ENCODE measurements at places on chromosomes 7 and 10. TPM values are rescaled to one million over a fixed set of nuclear protein-coding genes. Genes with fewer than 3 reads are reported as not detected.

DNA sequence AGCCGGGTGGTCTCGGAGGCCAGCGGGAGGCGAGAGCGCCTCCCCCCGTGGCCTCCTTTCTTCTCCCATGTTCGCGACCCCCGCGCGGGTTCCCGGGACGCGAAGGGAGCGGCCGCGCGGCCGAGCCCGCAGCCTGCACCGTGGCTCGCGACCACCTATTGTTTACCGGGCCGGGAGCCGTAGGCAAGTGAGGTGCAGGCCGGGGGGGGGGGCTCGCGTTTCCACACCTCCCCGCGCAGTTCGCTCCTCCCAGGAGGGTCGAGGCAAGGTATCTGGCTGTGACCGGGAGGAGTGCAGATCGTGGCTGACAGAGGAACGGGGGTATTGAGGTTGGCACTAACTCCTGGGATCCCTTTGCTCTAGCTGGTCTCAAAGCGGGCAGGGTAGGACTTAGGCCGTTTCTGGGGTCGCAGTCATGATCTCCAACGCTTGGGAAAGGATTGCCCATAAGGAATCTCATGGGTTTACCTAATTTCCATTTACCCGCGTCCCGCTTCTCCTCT is 734 bp downstream of the PTPN12 start:
- H3K27ac ChIP-seq: peak overlapping the region; percentile 99
- no peaks in the 10 kb centered on the region for H3K36me3 ChIP-seq
- no peaks in the 10 kb centered on the region for H3K27me3 ChIP-seq
- H3K4me1 ChIP-seq: peaks cover 12% of the 10 kb centered on the region
- peak overlapping the region; percentile 87 for H3K4me3 ChIP-seq
- no peak for DNase-seq

DNA sequence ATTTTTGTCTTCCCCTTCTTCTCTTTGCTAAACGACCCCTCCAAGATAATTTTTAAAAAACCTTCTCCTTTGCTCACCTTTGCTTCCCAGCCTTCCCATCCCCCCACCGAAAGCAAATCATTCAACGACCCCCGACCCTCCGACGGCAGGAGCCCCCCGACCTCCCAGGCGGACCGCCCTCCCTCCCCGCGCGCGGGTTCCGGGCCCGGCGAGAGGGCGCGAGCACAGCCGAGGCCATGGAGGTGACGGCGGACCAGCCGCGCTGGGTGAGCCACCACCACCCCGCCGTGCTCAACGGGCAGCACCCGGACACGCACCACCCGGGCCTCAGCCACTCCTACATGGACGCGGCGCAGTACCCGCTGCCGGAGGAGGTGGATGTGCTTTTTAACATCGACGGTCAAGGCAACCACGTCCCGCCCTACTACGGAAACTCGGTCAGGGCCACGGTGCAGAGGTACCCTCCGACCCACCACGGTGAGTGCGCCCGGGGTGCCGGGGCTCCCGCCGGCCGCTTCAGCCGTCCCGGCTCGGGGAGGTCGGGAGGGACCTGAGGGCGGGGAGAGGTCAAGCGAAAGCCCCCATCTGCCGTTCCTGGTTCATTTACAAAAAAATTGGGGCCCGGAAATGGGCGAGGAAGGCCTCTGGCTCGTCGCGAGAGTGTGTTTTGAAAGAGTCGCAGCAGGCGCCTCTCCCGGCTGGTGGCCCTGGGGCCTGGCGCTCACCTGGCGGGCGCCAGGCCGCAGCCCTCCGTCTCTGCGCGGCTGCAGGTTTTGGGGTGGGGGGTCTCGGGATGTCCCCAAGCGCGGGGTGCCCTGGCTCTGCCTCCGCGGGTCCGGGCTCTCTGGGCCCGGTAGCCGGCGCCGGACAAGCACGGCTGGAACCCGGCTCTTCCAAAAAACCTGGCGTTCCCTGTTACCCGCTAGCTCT is 1.2 kb downstream of the GATA3 start:
- no peak for DNase-seq
- no peak overlapping the region for H3K27ac ChIP-seq
- no peaks in the 10 kb centered on the region for H3K4me1 ChIP-seq
- H3K4me3 ChIP-seq: no peak overlapping the region
- peaks cover 83% of the 10 kb centered on the region for H3K27me3 ChIP-seq

DNA sequence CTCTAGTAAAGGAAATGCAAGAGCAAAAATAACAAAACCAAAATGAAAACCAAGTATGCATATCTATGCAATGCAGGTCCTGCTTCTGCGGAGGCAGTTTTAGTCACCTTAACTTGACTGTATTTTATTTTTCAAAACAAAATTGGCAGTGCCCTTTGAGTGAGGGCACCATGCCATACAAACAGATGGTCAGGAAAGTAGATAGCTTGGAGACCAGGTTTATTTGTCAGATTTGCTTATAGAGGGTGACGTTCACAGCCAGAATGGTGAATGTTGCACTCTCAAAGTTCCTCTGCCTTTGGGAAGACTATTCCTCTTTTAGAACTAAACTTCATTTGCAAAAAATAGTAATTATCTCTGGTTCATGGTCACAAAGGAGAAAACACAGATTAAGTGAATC is 801.9 kb downstream of the ANKRD7 start:
- no peak for DNase-seq
- H3K4me3 ChIP-seq: no peak overlapping the region
- H3K4me1 ChIP-seq: no peaks in the 10 kb centered on the region
- H3K27me3 ChIP-seq: no peaks in the 10 kb centered on the region
- no peaks in the 10 kb centered on the region for H3K36me3 ChIP-seq
- H3K27ac ChIP-seq: no peak overlapping the region

GRCh38 chr7:137731436-137731835 is 115.3 kb downstream of the DGKI start:
- no peak overlapping the region for H3K4me3 ChIP-seq
- no peak overlapping the region for H3K27ac ChIP-seq
- peaks cover 5% of the 10 kb centered on the region for H3K4me1 ChIP-seq
- peak; percentile 64 for DNase-seq
- H3K36me3 ChIP-seq: no peaks in the 10 kb centered on the region

DNA sequence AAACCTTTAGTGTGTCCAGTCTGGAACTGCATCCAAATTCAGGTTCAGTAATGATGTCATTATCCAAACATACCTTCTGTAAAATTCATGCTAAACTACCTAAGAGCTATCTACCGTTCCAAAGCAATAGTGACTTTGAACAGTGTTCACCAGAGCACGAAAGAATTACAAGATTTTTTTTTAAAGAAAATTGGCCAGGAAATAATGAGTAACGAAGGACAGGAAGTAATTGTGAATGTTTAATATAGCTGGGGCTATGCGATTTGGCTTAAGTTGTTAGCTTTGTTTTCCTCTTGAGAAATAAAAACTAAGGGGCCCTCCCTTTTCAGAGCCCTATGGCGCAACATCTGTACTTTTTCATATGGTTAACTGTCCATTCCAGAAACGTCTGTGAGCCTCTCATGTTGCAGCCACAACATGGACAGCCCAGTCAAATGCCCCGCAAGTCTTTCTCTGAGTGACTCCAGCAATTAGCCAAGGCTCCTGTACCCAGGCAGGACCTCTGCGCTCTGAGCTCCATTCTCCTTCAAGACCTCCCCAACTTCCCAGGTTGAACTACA is 694 bp upstream of the FAS start:
- DNase-seq: peak; percentile 86
- H3K4me3 ChIP-seq: peak overlapping the region; percentile 83
- no peaks in the 10 kb centered on the region for H3K27me3 ChIP-seq
- peak overlapping the region; percentile 94 for H3K27ac ChIP-seq

DNA sequence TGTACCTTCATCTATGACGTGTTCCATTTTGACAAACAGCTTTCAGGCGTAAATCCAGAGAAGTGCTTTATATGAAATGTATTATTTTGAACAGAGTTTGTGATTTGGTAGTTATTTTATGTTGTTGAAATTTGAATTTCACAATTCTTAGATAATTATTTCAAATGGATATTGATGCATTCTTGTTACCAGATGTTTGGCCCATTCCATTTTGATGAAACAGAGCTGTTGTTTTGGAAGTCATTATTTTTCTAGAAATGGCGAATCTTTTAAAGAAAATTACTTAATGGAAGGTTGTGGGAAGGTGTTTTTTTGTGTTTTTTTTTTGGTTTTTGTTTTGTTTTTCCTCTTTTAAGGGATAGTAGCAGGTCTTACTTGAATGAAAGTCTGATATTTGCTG is 2.4 kb downstream of the OTUD1 start:
- no peak for DNase-seq
- H3K27ac ChIP-seq: no peak overlapping the region
- no peaks in the 10 kb centered on the region for H3K36me3 ChIP-seq
- H3K27me3 ChIP-seq: no peaks in the 10 kb centered on the region
- no peaks in the 10 kb centered on the region for H3K4me1 ChIP-seq

TMEM176B gene
- polyA plus RNA-seq: not detected

GRCh38 chr7:140674899-140675701 is 2.4 kb downstream of the ADCK2 start:
- 0 out of 2 replicates have a peak, but pooled peaks cover 2% of the 10 kb centered on the region for H3K36me3 ChIP-seq
- no peak overlapping the region for H3K27ac ChIP-seq
- peaks cover 6% of the 10 kb centered on the region for H3K27me3 ChIP-seq
- 0 out of 2 replicates have a peak, but pooled peaks cover 2% of the 10 kb centered on the region for H3K4me1 ChIP-seq
- peak; percentile 57 for DNase-seq
- no peak overlapping the region for H3K4me3 ChIP-seq

DNA sequence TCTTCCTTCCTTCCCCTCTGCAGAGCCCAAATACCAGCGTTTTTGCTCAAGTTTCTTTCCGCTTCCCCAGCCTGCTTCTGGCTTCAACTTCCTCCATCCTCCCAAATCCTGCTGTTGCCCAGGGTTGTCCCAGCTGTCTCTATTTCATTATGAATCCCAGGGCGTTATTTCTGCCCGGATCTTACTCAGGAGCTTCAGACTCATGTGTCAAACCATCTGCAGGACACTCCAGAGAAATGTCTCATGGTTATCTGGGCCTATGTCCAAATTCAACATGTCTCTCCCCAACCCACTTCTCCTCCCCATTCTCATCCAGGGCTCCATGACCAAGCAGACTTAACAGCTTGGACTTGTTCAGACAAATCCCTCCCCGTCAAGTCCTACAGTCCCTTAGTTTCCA is 15.6 kb downstream of the ARHGAP22 start:
- H3K36me3 ChIP-seq: no peaks in the 10 kb centered on the region
- peak overlapping the region; percentile 96 for H3K27ac ChIP-seq
- H3K4me3 ChIP-seq: no peak overlapping the region
- H3K27me3 ChIP-seq: no peaks in the 10 kb centered on the region

DNA sequence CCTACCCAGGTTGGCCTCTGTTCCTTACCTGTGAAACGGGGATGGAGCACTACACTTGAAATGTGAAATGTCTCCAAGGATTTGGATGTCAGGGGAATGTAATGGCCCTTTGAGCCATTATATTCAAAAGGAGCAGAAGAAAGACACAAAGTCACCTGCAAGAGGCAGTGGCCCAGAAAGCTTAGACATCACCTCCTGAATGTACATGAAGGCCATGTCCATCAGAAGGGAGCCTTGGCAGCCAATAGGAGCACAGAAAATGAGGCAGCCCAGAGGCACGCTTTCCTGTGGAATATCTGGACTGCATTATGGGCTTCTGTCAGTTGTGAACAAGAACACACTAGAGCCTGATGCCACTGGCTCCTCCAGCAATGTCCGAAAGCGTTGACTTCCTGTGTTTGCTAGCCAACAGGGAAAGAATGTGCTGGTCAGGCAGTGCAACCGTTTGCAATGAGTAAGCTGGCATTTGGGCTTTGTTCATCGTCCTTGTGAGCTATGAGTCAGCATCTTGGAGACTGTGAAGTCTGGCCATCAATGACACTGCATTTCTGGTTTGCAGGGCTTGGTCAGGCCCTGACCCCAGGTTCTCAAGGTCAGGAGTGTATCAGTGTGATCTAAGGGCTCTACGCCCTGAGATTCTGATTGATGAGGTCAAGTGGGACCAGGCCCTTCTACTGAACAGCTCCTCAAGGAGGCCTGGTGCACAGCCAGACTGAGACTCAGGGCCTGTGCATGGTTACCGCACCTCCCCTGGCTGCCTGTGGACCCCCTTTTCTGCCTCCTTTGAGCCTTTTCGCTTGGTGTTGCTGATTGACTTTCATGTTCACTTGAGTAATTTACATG is 222.4 kb downstream of the RPS24 start:
- no peaks in the 10 kb centered on the region for H3K36me3 ChIP-seq
- peak; percentile 99 for DNase-seq
- no peak overlapping the region for H3K4me3 ChIP-seq
- no peaks in the 10 kb centered on the region for H3K27me3 ChIP-seq
- peaks cover 16% of the 10 kb centered on the region for H3K4me1 ChIP-seq

- H3K27me3 ChIP-seq: no peaks in the 10 kb centered on the region
- H3K36me3 ChIP-seq: no peaks in the 10 kb centered on the region
- H3K4me3 ChIP-seq: no peak overlapping the region
- no peak for DNase-seq
- no peak overlapping the region for H3K27ac ChIP-seq
- no peaks in the 10 kb centered on the region for H3K4me1 ChIP-seq
Observed at GRCh38 chr10:92244796-92245195, 46.1 kb downstream of the CPEB3 start.

DNA sequence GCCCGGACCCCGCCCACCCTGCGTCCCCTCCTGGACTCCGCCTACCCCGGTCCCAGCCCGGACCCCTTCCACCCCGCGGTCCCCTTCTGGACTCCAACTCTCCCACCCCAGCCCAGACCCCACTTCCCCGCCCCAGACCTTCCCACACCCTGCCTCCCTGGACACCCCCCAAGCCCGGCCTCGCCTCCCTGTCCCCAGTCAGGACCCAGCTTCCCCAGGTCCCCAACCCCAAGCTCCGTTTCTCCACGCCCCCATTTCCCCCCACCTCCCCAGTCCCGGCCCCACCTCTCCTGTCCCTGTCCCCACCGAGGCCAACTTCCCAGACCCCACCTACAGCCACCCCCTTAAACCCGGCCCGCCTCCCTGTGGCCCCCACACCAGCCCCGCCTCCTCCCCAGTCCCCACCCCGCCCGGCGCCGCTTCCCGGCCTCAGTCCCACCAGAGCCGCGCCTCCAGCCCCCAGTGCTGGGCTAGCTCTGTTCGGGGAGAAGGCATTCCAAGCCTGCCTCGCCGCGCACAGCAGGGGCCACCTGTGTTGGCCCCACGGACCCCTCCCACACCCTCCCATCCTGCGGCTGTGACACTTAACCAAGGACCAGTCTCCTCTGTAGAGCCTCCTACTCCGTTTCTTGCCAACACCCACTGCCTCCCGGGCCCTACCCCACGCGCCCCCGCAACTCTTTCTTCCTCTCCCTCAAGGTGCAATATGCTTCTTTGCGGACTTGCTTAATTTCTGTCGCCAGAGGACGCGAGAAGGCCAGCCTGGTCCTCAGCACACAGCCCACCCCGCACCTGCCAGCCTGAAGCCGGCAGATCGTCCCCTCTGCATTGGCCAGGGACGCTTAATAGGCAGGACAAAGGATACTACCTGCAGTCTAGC is 736 bp upstream of the ITIH5 start:
- H3K36me3 ChIP-seq: no peaks in the 10 kb centered on the region
- H3K27me3 ChIP-seq: peaks cover 25% of the 10 kb centered on the region
- H3K4me3 ChIP-seq: no peak overlapping the region
- H3K4me1 ChIP-seq: no peaks in the 10 kb centered on the region
- H3K27ac ChIP-seq: no peak overlapping the region

DNA sequence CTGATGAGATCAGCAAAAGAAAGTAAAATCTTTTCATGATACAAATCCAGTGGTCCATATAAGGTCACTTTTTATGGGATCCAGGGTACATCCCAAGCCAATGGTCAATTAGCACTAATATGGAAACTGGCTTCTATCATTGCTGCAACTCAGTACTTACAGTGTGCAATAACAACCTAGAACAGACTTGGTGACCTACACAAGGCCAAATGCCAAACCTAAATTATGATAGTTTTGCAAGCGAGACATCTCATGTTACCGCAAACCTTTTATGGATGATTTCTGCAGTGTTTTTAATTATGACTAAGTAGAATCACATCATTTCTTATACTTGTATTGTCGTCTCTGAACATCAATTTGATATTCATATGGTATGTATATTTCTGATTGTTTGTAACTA is 583.5 kb upstream of the SEMA3D start:
- H3K4me3 ChIP-seq: no peak overlapping the region
- H3K27ac ChIP-seq: no peak overlapping the region
- no peaks in the 10 kb centered on the region for H3K27me3 ChIP-seq
- H3K4me1 ChIP-seq: no peaks in the 10 kb centered on the region

All from IMR-90 (cell line).